ENCODE measurements at places on chromosomes 6 and 20.

DNA sequence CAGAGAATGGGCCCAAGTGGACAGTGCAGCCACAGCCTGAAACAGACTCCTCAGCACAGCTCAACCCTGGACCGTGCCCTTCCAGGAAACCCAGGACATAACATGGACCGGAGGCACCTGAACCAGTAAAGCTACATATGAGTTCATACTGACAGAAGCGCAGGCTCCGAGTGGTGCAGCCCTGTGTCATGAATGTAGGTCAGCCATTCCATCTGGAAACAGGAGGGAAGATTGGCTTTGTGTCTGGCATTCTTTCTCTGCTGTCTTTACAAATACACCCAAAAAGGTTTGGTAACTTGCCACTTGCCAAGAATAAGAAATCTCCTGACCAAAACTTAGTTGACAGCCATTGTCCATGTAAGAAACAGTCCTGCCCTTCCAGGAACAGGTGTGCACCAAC is 366.6 kb downstream of the RNGTT start:
- DNase-seq, result no peak

- no peak for DNase-seq
These were observed 35.4 kb upstream of the SYNCRIP start for GRCh38 chr6:85678026-85678601.

DNA sequence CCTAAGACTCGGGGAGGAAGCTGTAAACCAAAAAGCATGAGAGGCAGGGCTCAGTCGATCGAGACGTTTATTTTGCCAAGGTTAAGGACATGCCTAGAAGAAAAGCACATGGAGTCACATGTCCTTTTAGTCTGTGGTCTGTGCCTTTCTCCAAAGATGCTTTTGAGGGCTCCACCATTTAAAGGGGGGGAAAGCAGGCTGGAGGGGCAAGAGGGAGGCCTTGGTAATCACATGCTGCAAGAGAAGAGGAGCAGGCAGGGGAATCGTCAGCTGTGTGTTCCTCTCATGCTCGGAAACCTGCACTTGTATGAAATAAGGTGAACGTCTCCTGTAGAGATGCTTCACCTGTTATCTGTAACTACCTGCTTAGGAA is 9.1 kb upstream of the YTHDF1 start:
- no peak for DNase-seq

- DNase-seq, result no peak
These were observed at the start of gene APCDD1L for GRCh38 chr20:58515233-58516212. APCDD1L (minus strand) TSS chr20:58515399; CDS start chr20:58514707, 692 bp downstream.

- DNase-seq, result no peak
These were observed 62.5 kb upstream of the TIAM2 start for GRCh38 chr6:154932515-154933027.

DNA sequence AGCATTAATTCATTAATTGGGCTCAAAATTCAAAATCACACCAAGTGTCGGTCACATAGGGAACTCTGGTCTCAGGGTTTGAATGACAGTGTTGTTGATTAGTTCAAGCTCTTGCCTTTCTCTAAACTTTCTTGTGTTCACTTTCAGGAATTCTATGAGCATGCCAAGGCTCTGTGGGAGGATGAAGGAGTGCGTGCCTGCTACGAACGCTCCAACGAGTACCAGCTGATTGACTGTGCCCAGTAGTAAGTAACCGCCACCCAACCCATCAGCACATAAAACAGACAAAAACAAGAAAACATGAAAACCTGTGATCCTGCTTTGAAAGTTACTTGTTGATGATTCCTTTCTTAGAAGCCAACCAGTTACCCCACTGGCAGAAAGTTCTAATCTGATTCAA is 52.7 kb downstream of the GNAS start:
- no peak for DNase-seq

DNA sequence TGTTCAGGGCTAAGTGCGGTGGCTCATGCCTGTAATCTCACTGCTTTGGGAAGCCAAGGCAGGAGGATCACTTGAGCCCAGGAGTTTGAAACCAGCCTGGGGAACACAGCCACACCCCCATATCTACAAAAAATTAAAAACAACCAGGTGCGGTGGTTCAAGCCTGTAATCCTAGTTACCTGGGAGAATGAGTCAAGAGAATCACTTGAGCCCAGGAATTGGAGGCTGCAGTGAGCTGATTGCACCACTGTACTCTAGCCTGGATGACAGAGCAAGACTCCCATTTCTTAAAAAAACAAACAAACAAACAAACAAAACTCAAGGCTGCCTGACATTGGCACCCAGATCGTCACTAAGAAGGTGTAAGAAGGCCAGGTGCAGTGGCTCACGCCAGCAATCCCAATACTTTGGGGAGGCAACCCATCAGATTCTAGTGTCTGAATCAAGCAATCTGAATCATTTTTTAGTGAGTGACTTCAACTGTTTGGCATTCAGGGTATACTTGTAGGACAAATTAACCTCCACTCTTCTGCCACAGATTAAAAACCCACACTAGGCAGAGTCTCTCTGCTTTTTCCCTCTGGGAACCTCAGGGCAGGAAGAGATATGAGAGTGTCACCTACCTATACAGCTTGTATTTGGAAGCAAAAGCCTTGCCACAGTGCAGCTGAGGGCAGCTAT is 6.1 kb downstream of the PLAGL2 start:
- no peak for DNase-seq

DNA sequence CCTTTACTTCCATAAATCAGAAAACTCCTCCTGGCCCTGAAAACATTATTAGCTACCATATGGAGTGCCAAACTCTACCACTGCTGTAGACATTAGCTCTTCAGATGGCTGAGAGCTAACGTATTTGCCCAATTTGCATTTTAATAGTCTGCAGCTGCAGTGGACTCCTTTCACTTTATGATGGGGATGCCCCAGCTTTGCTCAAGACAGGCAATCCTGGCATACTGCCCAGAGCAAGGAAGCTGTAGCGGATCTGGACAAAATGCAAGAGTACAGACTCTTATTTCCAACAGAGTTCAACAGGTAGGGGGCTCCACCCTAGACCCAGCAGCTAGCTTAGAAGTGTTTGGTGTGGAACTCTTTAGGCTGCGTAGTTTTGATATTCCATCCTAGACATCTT is 246.7 kb downstream of the FOXC1 start:
- DNase-seq, result no peak

DNA sequence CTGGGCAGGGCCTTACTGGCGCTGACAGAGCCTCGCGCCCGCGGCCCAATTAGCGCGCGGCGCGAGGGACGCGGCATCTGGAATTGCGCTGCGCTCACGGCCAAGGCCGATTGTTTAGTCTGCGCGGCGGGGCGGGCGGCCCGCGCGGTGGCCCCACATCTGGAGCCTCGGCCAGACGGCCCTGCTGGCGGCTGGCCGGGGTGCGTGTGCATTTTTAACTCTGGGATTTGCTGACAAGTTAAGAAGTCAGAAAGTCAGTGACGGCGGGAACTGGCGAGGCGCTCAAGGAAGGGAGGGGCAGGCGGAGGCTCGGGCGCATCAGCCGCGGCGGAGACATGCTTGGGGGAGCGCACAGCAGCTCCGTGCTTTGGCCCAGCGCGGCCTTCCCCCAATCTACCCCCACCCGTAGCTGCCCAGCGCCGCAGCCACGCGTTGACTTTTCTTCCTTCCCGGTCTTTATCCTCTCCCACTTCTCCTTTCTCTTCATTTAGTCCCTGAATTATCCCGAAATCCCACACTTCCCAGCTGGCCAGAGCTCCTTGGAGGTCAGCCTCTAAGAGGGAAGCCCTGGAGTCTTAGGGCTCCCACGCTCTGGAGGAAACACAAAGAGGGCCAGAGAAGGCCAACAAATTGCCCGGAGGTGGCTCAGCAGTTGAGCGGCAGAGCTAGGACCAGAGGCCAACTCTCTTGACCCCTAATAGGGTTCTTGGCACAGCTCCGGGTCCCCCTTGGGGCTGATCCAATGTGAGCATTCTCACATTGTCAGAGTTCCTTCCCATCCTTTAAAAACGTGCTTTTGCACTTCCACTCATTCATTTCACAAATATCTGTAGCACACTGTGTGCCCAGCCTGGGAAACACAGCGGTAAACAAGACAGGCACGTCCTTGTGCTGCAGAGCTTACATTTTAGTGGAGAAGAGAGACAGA is 40.8 kb upstream of the FOXP4 start:
- no peak for DNase-seq

- DNase-seq, result no peak
These were observed 215.0 kb downstream of the SYNDIG1 start for GRCh38 chr20:24684421-24684871.

All from activated T-helper 1 cell treated with anti-CD3 and anti-CD28 coated beads, Interleukin-2, amount 50 U/mL, for 16 hours (primary cell).